NCI-H1417 (cell line): ENCODE measurements at places on chromosomes 1 and 21.

GRCh38 chr1:242523719-242524570 is 552 bp downstream of the PLD5 start:
- no peak for DNase-seq

DNA sequence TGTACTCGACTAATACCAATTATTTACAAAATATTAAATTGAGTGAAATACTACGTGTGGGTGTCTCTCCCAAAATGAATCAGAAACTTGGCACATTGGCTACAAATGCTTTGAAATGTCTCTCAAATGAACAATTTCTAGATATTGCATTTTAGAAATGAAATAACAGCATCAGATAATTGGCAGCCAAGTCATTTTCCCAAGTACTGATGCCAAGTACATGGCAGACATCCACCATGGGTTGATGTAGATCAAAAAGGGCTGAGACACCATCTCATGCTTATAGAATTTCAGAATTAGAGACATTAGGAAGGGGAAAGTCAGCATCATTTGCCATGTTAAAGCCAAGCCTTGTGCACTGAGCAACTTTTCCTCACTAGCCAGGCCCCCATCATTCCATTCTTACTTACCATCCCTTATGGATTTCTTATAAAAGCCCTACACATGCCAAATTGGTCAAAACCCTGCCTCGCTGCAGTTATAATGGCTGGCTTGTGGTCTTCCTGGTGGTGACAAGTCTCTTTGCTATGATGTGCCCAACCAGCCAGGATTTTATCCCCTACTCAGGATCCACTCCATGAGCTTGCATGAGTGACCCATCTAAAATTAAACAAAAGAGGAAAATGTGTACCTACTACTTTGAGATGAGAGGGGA is 73.1 kb downstream of the GREM2 start:
- no peak for DNase-seq

DNA sequence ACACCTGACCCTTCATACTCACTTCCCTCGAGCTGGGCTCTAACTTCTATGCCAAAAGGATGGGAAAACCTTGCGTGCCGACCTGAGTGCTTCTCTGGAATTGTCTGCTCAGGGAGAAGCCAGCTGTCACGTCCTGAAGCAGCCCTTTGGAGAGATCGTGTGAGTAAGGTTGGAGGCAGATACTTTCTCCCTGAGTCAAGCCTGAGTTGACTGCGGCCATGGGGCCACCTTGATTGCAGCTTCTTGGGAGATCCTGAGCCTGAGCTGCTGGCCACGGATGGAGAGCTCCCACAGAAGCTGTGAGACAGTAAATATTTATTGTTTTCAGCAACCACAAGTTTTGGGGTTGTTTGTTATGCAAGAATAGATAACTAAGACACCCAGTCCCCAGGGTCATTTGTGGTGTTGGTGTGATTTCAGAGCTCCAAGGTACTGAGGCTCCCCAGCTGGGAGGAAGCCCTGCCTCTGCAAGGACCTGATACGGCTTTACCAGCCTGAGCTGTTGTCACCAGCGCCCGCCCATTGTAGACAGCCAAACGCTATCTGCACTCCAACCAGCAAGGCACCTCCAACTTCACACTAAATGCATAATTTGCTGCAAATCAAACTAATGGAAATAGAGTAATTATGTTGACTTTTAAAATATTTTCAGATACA is 531.6 kb downstream of the PTPRU start:
- DNase-seq = no peak

DNA sequence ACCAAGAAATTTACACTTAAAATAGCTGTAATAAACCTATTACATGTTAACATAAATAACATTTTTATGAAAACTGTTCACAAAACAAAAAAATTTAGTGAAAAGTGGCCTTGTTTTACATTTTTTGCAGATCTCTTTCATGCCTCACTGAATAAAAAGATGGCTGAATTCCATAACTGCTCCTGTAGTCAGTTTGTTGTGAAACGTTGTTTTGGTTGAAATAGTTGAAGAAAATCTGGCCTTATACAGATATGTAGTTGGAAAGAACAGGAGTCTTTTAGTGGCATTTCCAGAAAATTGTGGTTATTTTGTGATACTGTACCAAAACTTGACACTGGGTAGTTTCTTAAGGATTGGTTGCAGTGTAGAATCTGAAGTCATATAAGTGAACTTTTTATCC is 18.1 kb downstream of the ITSN1 start:
- DNase-seq = no peak

DNA sequence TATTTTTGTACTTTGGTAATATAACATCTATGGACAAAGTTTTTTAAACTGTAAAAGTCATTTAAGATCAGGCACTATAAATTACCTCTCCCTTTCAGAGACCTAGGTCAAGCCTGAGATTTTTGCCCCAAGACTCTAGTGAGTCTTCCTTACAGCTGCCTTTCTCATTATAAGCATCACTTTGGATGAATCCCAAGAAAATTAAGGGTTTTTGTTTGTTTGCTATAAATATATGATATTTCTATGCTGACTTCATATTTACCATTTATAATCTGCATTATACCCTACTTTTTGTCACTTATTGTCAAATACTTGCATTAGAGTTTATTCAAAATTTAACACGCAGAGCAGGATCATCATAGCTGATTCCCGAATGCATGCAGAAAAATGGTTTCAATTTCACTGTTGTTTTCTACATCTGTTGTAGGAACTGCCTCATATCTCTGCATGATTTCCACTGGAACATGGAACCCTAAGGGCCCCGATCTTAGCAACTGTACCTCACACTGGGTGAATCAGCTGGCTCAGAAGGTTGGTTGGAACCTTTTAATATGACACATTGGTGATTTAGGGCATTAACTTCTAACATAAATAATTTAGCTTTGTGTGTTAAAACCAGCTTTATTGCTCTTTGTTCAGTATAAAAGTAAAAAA is 150.0 kb downstream of the ADGRL2 start:
- DNase-seq = no peak

DNA sequence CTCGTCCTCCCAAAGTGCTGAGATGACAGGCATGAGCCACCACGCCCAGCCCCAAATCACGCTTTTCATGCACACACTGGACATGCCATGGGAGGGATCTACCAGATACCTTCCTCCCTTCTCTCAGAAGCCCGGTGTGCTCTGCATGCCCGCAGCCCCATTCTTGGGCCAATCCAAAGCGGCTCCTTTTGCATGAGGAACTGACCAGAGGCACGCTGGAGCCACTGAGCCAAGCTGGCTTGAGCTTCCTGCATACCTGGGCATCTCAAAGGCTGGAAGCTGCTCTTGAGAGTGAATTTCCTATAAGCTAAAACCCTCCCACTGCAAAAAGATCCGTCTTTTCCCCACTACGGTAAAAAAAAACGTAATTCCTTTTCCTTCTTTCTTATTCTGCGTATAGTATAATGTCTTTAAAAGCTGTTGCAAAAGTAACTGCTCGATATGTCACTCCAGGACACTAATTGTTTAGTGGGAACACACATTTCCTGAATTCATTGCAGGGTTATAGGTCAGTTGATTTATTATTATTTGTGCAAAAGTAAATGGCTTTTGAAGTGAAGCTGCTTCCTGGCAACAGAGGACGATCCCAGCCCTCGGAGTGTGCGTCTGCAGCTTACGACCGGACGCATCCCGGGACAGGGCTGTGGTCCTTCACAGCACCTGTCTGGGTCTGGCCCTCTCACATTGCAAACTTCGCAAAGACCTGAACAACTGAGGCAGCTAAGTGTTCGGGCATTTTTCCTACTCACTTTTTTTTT is 61.8 kb upstream of the ETS2 start:
- DNase-seq = no peak

DNA sequence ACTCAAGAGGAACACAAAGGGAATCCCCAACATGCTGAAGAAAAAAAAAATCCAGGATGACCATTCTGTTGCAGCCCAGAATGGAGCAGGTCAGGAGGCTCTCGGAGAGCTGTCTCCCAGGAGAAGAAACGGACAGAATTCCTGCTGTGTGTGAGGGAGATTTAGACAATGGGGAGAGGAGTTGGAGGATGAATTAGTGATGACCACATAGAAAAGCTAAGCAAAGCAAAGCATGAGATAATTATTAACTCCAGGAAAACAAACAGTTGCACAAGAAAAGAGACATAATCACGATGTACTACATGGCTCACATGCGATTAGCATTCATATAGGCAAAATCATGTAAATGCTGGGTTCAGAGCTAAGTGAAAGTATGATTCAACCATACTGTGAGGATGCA is 61.1 kb upstream of the SMYD2 start:
- DNase-seq = peak; percentile 7

- no peak for DNase-seq
These were observed 16.7 kb downstream of the CD247 start for GRCh38 chr1:167501515-167502191.

DNA sequence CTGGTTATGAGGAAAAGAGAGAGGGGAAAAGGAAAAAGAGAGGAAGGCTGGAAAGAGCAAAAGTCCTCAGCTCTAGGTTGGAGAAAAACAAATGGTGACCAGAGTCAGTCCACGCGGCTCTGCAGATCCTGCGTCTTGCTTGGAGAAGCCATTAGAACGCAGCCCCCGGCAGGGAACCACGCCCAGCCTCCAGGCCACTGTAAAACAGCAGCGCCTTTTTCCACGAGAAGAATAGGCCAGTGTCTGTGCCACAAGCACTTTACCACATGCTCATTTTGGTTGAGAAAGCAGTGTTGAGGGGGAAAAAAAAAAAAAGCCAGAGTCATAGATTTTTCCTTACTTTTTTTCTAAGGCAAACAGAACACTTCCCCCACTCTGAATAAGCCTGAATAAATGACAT is 846.9 kb upstream of the ADAMTS5 start:
- DNase-seq = no peak

- no peak for DNase-seq
These were observed 765.5 kb upstream of the PRMT6 start for GRCh38 chr1:106290805-106291501.

GRCh38 chr1:5562769-5563168 is 429.5 kb downstream of the NPHP4 start:
- DNase-seq = no peak

DNA sequence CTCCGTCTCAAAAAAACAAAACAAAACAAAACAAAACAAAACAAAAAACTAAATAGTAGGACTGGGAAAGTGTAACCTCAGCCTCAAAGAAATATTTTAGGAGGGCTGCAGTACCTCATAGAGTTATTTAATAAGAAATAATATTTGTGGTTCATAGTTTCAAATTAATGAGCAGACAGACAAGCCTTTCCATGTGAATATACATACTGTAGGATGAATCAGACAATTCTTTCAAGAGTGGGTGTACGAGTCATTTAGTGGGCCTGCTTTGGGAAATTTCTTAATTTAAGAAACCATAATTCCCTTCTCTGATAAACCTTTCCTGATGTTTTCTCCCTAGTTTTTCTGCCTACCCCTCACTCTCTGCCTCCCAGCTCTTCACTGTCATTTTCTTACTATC is 52.5 kb downstream of the CDC14A start:
- no peak for DNase-seq

- DNase-seq = peak; percentile 10
These were observed 14.3 kb upstream of the ZNF326 start for GRCh38 chr1:89980605-89981004.

DNA sequence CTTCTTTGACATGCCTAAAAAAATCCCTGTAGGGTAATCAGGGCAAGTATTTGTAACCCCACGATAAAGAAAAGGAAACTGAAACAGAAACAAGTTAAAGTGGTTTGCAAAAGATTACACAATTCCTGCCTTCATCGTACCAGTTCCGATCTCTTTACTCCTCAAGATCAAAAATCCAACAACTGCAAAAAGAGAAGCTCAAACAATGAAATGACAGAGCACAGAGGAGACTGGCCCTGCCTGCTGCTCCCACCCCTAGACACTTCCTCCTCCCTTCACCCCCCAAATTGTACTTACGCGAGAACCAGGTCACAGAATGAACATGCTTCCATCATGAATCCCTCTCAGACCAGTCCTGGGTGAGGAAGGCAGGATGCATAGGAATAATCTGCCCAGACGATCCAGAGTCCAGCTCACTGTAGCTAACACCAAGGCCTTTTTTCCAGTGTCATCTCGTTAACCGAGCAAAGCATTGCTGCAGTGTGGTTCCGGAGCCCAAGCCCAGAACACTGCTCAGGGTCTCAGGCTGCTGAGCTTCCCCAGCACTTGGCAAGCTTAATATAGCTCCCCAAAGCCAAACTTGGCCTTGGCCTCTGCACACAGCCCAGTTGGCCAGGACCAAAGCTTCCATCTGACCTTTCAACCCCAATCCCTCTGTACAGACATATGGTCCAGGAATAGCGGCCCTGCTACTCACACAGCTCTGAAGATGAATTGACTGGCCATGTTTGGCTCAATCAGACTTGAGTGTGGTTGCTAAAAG is 20.3 kb downstream of the RXRG start:
- DNase-seq = no peak

DNA sequence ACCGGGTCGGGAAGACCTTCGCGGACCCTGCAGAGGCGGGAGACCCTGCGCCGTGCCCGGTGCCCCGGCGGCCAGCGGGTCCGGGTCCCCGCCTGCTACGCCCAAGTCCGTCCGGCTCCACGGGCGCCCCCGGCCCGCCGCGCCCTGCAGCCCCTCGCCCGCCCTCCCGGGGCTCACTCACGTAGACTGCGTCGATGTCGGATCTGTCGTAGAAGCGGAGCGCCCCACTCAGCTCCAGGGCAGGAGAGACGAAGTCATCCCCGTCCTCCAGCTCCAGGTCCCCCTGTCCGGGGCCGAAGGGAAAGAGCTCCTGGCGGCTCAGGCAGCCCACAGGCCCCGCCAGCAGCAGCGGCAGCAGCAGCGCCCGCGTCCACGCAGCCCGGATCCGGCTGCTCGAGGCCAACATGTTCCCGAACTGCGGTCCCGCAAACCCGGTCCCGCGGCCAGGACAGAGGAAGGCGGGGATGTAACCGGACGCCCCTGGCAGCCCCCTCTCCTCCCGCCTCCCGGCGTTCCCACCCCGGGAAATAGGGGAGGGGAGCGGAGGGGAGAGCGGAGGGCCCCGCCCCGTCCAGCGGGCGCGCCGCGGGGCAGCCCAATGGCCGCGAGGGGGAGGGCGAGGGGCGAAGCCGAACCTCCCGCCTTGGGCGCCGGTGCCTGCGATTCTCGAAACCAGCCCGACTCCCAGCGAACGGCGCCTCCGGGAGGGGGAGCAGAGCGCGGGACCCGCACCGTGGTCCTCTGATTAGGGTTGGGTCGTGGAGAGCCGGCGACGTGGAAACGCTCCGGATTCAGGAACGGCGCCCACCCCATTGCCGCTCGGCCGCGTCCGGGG is at the start of gene NID1:
TSS of gene NID1 (minus strand) at position 417 of the 835 bp plus-strand sequence. CDS start at position 406, 11 bp downstream.
- DNase-seq = peak; percentile 67

- no peak for DNase-seq
These were observed 7.0 kb upstream of the GPR88 start for GRCh38 chr1:100530880-100531487.

GRCh38 chr21:15669247-15669646 is 60.5 kb upstream of the USP25 start:
- no peak for DNase-seq

DNA sequence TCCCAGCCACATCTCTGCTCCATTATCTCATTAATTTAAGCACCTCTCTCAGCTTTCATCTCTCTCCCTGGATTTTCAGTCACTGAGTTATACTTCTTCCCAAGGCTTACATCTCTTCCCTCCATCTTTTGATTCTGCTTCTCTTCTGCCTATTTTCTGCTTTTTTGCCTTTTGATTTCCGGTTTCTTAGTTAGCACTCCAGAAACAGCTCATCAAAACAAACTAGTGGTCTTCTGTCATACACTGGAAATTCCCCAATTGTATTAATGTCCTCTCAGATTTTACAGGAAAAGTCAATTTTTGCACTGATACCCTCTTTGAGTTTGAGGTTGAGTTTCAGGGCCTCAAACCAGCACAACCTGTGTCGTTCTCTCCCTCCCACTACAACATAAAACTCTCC is 1.5 kb downstream of the LCE3E start:
- no peak for DNase-seq

- no peak for DNase-seq
These were observed 23.3 kb downstream of the PLEKHM2 start for GRCh38 chr1:15707239-15707925.

GRCh38 chr1:230282157-230282556 is 144.0 kb downstream of the PGBD5 start:
- peak; percentile 52 for DNase-seq
